Stimulated activated CD4-positive, alpha-beta T cell treated with anti-CD3 and anti-CD28 coated beads, Interleukin-4, amount 100 ng/mL, for 1 hour (primary cell): ENCODE measurements at places on chromosomes 13 and 19.

DNA sequence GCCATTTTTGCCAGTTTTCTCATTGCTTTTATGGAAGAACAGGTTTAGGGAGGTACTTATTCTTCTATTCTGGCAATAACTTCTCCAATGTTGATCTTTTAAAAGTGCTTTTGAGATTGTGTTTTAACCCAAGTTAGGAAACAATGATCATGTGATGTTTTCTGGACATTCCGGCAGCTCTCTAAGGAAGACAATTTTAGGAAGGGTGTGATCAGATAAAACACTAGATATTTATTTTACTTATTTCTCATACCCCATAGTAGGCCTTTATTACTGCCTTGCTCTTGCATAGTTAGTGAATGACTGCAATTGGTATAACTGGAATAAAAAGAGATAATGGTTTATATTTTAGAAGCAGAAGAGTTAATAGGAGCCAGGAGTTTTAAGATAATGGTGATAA is 68.4 kb upstream of the SPATA13 start:
- no peak for DNase-seq

DNA sequence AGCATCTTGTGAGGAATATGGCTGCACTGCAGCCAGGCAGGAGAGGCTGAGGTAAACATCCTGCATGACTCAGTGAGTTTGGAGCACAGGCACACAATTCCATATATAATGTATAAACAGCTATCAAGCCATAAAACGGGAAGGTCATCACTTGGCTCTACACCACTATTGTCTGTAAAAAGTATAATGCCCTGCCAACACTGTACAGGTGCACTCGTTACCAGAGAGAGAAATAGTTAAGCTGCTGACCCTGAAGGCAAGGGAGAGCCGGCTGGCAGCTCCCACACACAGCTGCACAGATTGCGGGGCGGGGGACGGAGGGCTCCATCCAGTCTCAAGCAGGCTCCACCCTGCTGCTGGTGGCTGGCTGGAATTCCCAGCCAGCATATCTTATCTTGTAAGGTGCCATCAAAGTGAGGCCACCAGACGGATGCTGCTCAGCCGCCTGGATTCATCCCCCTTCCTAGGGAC is 668.1 kb downstream of the SLITRK5 start:
- no peak for DNase-seq

GRCh38 chr19:49214701-49215100 is 57.1 kb downstream of the TRPM4 start:
- no peak for DNase-seq

GRCh38 chr19:50836543-50837195 is 3.3 kb upstream of the KLK15 start:
- DNase-seq, result no peak

- no peak for DNase-seq
Measured at GRCh38 chr13:41605319-41606285, 148.3 kb downstream of the RGCC start.

GRCh38 chr19:47187797-47188196 is 43.2 kb downstream of the BBC3 start:
- DNase-seq, result no peak

DNA sequence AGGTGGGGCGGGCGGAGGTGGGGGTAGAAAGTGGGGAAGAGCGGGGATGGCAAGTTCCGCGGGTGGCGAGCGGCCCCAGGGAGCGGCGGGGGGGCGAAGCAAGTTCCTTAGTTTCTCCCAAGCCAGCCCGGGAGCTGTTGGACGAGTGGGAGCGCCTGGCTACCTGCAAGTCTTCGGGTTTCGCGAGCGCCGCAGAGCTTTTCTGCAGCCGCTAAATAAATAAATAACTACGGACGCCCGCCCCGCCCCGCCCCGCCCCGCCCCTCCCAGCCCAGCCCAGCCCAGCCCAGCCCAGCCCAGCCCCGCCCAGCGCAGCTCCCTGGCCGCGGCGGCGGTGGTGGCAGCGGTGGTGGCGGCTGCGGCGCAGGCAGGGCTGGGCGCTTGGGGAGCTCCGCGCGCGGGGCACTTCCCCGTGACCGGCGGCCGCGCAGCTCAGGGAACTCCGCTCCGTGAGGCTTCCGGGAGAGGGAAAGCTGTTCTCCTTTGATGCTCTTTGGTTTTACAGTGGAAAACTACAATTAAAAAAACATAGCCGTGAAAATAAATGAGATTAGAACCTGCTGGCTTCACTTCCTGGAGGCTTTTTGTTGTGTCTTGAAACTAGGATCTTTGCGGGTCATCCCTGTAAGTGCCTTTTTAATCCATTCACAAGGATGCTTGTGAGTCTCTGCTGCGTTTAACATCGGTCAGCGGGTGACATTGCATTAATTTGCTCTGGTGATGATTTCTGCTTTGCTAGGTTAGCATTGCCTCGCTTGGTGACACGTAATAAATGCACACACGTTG is at the start of gene UBE2L5:
Gene UBE2L5, plus strand, starts transcription at position 440 of the 786 bp plus-strand sequence. CDS start 5,498 bp downstream, outside the sequence.
- peak; percentile 66 for DNase-seq

DNA sequence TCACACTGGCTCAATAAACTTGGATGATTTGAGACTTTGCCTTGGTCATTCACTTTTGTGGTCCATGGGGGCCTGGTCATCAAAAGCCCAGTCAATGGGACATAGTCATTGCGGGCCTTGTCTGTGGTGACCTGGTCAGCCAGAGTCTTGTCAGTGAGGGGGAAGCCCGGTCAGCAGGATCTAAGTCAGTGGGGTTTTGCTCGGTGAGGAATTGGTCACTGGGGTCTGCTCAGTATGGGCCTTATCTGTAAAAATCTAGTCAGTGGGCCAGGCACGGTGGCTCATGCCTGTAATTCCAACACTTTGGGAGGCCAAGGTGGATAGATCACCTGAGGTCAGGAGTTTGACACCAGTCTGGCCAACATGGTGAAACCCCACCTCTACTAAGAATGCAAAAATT is 63.7 kb upstream of the TPM4 start:
- DNase-seq, result no peak

DNA sequence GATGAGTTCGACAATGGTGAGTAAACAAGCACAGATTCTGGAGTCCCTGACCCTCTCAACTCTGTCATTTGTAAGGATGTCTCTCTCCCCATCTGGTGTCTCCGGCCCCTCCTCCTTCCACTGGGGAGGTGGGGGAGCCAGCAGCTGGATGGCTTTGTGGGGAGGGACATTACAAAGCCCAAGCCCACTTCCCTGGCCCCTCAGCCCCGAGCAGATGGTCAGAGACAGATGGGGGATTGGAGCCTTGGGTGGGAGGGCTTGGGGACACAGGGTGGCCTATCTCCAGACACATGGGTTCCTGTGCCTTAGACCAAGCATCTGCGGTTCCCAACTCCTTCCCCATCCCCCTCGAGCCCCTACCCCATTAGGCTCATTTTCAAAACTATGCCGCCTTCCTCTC is 2.5 kb downstream of the TIMM50 start:
- DNase-seq, result no peak

- no peak for DNase-seq
Measured at GRCh38 chr13:20782116-20782708, 8.5 kb upstream of the EEF1AKMT1 start.

DNA sequence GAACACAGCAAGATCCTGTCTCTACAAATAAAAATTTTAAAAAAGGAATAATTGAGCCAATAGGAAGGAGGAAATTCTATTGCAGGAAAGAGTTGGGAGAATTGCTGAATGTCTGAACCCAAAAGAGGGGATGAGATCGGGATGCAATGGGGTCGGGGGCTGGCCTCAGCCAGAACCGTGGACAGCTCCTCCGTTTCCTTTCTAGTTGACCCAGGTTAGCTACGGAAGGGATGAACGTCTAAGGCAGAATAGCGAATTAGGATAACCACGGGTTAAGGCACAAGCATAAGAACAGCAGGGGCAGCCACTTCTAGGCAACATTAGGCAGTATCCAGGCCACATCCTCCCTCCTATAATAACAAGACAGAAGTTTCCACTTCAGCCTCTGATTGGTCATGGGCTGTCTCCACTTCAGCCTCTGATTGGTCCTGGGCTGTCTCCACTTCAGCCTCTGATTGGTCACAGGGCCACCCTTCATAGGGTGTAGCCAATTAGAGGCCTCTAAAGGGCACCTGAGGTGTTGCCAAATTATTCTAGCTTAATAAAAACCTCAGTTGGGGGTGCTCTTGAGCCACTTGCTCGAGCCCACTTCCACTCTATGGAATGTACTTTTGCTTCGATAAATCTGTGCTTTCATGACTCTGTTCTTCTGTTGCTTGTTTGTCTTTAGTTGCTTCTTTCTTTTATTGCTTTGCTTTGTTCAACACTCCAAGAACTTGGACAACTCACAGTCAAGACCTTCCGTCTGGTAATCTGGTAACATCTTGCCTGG is 24.9 kb upstream of the TPM4 start:
- DNase-seq, result no peak

DNA sequence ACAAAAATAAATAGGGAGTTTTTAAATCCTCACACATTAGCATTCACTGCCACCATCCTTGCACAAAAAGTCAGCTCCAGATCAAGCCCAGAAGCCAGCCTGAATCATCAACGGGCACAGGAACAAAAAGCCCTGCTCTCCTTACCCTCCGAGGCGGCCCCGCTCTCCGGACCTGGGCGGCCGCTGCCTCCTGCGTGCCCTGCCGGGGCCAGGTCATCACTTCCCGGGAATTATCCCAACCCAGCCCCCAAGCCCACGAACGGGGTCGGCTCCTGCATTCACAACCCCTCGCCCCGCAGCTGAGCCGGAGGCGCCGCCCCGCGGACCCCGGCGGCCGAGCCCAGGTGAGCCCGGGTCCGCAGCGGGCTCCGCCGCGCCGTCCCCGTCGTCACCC is 754 bp downstream of the DNAJB1 start:
- no peak for DNase-seq

DNA sequence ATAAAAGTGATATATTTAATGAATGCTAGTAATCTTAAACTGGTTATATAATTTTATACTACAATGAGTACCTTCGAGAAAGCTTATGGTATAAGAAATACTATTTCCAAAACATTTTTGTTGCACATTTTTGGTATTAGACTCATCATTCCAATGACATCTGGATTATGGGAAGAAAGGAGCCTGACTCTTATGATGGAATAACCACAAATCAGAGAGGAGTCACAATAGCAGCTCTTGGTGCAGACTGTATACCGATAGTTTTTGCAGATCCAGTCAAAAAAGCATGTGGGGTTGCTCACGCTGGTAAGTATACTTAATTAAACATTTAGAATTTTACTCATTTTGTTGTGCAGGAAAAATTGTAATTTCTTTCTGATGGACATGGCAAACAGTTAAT is 3.9 kb downstream of the LACC1 start:
- no peak for DNase-seq

DNA sequence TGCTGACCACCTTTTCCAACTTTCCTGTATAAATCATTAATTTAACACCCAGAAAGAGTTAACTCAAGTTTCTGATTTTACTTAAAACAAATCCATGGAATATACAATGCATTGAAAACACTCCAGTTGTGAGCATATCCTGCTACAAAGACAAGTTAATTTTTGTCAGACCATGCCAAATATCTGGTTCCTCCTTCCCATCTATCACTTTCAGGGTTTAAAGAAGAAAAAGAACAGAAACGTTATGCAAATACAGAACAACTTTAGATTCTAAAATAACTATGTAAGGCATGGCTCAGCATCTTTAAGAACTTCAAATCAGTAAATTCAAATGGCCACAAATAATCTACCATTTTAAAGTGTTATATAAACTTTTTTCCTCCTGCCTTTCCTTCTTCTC is 14.9 kb downstream of the MRPS31 start:
- no peak for DNase-seq

DNA sequence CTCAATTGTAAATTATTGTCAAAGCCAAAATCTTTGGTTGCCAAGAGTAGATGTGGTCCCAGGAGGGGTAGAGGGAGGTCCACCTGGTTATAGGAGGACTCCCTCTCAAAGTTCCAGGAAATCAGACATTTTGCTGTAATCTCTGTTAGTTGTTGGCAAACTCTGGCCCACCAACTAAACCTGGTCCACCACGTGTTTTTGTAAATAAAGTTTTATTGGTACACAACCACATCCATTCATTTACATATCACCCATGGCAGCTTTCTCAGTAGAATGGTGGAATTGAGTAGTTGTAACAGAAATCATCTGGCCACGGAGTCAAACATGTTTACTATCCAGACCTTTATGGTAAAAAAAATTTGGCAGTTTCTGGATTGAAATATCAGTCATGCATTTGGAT is 70.6 kb downstream of the ZNF557 start:
- no peak for DNase-seq

DNA sequence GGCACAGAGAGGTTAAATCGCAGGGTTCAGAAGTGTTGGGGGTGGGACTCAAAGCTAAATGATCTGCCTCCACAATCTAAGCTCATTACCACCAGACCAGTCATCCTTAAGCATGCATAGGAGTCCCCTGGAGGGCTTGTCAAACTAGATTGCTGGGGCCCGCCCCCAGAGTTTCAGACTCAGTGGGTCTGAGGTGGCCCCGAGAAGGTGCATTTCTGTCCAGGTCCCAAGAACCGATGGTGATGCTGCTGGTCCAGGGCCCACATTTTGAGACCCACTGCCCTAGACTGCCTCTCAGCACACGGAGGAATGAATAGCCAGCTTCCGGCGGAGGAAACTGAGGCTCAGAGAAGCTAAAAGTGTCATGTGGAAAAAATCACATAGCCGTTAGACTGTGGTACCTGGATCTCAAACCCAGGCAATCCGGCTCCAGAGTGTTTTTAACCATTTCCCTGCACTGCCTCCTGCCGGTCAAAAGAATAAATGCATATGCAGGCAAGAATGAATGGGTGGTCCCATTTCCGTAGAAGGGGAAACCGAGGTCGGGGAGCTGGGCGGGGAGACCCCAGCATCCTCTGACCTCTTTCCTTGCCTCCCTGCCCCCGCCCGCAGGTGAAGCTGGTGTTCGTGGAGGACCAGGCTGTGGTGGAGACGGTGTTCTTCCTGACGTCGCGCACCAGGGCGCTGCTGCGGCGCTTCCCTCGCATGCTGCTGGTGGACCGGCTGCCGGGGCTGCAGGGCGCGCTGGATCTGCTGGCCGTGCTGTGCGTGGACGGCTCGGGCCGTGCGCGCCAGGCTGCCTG is 23.8 kb downstream of the ZSWIM9 start:
- peak; percentile 16 for DNase-seq

GRCh38 chr13:32811297-32811800 is 204.9 kb upstream of the KL start:
- DNase-seq, result no peak

DNA sequence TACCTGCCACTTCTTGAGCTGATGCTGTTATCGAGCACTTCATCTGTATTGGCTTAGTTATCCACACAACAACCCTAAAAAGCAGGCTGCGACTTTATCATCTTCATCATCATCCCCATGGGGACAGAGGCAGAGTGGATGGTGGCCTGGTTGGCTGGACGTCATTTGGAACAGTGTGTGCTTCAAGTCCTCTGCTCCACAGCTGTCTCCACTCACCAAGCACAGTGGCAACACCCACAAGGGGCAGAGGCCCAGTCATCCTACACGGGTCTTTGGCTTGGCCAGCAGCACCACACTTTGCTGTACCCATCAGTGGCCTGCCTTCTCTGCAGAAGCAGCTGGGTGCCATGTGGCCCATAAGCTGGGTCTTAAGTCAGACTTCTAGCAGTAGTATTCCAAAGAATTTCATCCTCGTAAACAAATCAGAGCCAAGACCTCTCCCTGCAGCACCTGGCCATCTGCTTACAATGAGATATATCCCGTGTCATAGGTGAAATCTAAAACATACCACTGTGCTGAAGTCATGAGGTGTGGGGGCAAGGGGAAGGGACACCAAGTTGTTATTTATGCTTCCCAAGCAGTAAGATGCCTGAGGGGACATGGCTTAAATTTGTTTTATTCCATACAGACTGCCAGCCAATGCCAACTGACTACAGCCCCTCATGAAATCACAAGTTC is 47.9 kb upstream of the EPHX3 start:
- DNase-seq, result no peak

- DNase-seq, result no peak
Measured at GRCh38 chr13:40488869-40489391, 177.5 kb downstream of the FOXO1 start.

- DNase-seq, result no peak
Measured at GRCh38 chr13:98571955-98572662, 4.8 kb downstream of the STK24 start.
